ENCODE measurements at places on chromosomes 2 and 18.

- DNase-seq, result no peak
Observed at GRCh38 chr2:238459081-238459629, 32.4 kb downstream of the ASB1 start.

GRCh38 chr2:3189076-3189591 lies 188.5 kb downstream of the EIPR1 start:
- no peak for DNase-seq

DNA sequence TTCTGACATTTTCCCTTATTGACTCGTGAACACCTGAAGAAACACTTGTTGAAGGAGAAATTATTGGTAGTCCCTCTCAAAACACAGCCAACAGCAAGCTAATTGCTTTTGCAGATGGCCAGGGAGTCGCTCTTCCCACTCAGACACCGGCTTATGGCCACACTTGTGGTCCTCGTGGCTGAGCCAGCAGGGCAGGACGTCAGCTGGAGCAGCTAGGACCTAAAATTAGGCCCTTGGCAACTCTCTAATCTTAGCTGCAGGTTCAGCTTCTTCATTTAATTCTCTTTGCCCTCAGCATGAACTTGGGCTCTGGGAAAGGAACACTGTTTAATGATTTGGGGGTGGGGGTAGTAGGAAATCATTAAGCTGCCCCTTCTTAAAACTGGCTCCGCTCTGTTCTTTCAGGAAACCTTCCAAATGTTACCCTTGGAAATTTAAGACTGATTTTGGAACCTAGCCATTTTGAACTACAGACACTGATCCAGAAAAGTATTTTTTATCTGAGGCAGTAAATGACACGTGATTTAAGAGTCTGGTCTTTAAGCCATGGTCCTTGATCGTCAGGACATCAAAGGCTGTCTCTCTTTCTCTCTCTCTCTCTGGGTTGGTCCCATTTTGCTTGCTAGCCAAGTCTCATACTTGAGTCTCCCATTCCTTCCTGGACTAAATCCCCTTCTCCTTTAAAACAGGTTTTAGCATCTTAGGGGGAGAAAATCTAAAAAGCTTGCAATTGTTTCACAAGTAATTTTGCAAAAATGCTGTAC lies 77.5 kb downstream of the CDK15 start:
- no peak for DNase-seq

DNA sequence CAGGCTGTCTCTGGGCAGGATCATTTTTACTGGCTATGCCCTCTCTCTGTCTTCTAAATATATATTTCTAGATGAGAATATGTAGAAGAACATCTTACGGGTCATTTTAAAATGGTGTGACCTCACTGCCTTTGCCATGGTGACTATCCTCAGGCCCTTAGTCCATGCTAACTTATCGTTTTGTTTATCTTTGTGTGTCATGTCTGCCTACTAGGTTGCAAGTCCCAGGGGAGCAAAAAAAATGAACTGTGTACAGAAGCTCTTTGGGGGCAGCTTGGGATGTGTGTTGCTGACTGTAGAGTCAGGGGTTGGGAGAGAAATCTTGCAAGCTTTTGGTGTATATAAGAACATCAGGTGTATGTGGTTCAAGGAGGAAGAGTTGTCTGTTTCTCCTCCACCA lies 11.0 kb downstream of the CPSF3 start:
- DNase-seq, result no peak

- no peak for DNase-seq
Observed at GRCh38 chr2:111015283-111015995, 105.3 kb upstream of the BCL2L11 start.

- no peak for DNase-seq
Observed at GRCh38 chr2:72982781-72983499, 65.6 kb downstream of the EMX1 start.

DNA sequence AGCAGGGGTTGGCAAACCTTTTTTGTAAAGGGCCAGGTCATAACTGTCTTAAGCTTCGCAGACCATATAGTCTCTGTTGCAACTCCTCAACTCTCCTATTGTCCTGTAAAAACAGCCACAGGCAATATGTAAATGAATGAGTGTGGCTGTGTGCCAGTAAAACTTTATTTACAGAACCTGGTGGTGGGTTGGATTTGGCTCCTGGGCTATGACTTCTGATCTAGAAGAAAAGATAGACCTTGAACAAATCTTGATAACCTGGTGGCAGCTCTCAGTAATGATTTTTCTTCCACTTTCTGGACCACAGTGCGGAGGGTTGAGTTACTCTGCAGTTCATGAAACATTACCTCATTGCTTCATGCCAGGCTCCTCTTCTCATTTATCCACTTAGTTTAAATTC lies 139.3 kb downstream of the MYCN start:
- DNase-seq, result no peak

DNA sequence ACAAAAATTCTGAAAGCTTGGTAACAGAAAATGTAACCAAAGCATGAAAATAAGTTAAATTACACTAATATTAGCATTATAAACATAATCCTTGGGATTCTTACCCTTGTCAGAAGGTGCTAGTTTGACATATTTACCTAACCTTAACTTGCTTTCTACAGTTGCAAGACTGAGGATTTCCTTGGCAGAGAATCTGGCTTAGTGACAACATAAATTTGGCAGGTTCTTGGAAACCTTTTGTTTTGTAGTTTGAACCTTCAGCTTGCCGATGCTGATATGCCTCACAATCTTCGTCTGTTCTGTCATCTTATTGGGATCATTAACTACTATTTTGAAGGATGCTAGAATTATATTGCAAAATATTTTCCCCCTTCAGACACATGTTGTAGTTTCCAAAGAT lies 3.4 kb downstream of the XIRP2 start:
- no peak for DNase-seq

GRCh38 chr2:219622472-219622871 lies 5.0 kb upstream of the SLC4A3 start:
- no peak for DNase-seq

GRCh38 chr2:204109681-204110080 lies 173.1 kb downstream of the ICOS start:
- DNase-seq, result peak; percentile 15

- DNase-seq, result no peak
Observed at GRCh38 chr2:96140941-96141623, 2.8 kb upstream of the ASTL start.

DNA sequence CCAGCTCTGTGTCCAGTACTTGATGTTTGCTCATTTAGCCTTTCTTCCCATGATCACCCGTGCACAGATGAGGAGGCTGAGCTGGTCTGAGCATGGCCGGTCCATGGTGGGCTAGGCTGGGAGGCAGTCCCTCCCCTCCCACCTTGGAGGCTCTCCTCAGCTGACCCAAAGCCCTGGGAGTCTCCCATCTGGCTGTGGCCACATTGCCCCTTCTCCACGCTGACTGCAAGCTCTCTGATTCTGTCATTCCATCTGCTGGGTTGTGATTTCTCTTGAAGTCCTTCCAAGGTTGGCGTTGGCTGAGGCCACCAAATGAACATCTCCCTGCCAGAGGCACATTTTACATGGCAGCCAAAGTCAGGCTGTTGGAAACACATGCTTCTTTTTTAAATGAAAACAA lies 44.0 kb downstream of the ACKR3 start:
- no peak for DNase-seq

DNA sequence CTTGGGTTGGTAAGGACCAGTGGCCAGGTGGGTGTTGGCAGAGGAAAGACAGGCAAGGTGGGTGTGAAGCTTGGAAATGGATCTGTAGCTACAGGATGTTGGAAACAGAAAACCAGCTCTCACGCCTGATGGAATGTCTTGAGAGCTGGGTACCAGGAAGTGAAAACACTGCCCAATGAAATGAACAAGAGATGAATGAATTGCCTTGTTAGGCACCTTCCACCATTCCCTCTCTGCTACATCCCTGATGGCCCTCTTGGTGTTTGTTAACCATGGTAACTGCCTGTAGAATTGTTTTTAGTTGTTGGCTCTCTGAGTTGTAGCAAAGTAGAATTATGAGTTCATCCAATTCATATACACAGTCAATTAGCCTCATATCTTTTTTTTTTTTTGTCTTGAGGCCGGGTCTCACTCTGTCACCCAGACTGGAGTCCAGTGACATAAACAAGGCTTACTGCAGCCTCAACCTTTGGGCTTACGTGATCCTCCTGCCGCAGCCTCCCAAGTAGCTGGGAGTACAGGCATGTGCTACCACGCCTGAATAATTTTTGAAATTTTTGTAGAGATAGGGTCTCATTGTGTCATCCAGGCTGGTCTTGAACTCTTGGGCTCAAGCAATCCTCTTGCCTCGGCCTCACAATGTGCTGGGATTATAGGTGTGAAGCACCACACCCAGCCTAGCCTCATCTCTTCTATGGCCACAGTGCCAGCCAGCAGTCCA lies 9.5 kb downstream of the KCMF1 start:
- no peak for DNase-seq

DNA sequence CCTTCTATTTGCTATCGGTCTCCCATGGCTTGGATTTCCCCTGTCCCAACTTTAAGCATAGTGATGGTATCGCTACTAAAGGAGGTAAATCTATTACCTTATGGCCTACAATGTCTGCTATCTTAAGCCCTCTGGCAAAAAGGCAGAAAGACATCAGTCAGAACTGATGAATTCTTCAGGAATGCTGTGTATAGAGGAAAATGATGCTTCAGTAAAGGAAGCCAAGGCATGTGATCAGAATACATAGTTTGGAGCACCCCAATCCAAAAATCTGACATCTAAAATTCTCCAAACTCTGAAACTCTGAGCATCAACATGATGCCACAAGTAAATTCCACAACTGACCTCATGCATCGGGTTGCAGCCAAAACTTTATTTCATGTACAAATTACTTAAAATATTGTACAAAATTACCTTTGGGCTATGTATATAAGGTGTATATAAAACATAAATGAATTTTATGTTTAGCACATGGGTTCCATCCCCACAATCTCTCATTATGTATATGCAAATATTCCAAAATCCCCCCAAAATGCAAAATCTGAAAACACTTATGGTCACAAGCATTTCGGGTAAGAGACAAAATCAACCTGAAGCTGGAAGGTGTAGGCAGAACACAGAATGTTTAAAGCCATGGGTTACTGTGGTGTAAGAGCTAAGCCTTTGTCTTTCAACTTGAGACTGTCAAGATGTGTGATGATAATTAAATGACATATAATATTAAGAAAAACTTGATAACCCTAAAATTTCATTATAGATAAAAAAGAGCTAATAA lies 66.2 kb downstream of the CUL3 start:
- no peak for DNase-seq

- no peak for DNase-seq
Observed at GRCh38 chr2:130829015-130829414, 7.7 kb upstream of the ARHGEF4 start.

DNA sequence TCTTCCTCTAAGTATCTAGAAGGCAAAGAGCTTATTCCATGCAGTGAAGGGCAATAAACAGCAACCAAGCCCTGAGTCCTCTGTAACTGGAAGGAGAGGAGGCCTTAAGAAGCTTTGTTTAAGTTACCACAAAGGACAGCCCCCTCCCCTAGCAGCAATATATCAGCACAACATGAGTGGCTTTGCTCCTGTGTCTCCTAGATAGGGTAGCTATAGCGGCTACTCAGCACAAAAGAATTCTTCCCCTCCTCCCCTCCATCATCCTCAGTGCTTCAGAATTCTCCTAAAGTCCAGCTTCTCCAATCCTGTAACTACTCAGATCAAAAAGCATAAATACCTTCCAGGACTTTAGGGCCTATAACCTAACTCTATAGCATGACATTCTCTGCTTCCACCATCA lies 16.5 kb downstream of the SUMO1 start:
- DNase-seq, result no peak

DNA sequence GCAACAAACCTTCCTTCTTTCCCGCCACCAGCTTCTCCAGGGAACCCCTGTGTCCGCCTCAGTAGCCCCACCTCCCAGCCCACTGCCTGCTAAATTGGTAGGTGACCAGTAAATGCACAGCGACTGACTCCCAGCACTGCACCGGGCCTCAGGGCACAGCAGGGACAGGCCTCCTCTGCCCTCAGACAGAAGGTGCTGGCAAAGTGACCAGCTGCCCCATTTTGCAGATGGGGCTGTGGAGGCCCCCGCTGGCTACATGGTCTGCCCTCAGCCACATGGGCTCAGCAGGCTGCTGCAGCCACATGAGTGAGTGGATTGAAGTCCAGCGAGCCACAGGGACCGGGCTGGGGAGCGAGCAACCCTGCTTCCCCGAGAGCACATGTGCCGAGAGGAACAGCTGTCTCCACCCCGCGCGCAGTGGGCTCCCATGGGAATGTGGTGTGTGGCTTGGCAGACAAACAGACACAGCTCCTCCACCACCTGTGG lies 7.8 kb upstream of the NPPC start:
- no peak for DNase-seq

- no peak for DNase-seq
Observed at GRCh38 chr2:238006510-238006909, 39.7 kb downstream of the UBE2F start.
